ENCODE measurements at places on chromosomes 7 and 10.

GRCh38 chr7:155373359-155374273 lies 75.9 kb downstream of the INSIG1 start:
- peak; percentile 51 for DNase-seq

DNA sequence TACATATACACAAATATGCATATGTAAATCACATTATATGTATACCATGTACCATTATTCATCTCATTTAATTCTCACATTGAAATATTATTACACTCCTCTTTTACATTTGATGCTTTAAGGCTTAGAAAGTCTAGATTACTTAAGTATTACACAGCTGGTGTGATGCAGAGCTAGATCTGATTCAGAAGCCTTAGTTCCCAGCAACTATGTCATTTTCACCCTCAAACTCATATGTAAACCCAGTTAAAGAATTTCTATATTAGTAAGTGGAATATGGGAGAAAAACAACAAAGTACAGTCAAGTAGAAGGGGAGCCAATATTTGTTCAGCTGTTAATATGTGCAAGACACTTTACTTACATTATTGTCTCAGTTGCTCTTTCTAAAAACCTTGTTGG lies 74.3 kb upstream of the CSTF2T start:
- no peak for DNase-seq

DNA sequence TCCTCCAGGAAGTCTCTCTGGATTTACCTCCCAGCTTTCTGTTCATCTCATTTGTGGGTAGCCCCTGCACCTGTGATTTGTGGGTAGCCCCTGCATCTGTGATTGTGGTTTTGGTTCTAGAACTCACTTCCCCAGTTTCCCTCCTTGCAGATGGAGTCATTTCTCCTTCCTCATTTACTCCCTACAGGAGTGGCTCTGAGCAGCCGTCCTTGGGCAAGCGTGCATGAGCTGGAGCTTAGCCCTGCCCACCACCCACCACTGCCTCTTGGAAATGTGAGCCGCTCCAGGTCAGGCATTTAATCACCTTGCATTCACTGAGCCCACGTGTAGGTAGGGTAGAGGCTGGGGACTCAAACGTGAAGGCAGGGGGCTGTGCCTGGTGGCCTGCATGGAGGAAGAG lies 8.2 kb downstream of the COL26A1 start:
- DNase-seq: no peak

GRCh38 chr10:31395695-31396094 lies 76.7 kb downstream of the ZEB1 start:
- DNase-seq: no peak

DNA sequence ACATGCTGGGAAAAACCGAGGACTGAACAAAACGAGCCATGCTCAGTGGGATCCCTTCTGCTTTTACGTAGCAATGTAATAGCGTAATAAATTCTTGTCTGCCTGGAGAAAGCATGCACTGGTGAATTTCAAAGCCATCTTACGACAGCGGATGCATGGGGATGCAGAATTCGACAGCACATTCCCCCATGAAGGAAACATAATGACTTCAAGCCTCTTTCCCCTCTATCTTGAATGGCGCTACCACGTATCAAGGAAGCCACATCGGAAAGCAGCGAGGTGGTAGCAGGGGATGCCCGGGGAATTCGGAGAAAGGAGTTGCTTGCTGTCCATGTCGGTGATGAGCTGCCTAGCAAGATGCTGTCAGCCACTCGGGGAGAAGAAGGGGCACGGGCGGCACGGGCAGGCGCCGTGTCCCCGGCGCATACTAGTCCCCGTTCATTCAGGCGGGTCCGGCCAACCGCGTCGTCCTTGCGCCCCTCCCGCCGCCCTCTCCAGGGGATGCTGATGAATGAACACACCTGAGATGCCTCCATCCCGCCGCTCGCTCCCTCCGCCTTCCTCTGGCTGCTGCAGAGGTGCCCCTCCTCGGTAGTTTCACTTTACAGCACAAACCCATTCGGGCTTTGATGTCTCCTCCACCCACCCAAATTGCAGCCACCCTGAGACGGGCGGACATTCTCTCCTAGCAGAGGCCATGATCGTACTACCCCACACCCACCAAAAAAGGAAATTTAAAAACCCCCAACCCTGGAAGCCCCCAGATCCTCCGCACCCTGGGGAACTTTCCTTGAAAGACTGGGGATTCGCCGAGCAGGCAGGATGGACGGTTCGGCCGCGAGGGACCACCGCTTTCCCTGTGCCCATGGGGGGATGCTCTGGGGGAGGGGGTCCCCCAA lies 644 bp downstream of the SORBS1 start:
- peak; percentile 65 for DNase-seq

DNA sequence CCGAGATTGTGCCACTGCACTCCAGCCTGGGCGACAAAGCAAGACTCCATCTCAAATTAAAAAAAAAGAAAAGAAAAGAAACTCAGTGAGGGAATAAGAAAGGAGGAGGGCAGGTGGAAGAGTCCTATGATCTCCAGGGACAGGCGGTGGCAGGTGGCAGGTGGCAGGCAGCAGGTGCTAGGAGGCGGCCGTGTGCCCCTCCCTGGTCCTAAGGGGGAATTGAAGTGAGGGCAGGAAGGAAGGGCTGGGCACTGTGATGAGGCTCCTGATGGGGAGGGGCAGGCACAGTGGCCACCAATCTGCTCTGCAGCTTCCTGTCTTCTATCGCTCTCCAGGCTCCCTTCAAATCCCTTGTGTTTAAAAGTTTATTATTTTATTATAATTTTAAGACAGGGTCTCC lies 41.2 kb upstream of the UBE3C start:
- no peak for DNase-seq

GRCh38 chr7:140315498-140316164 lies 82.7 kb downstream of the SLC37A3 start:
- DNase-seq: no peak

DNA sequence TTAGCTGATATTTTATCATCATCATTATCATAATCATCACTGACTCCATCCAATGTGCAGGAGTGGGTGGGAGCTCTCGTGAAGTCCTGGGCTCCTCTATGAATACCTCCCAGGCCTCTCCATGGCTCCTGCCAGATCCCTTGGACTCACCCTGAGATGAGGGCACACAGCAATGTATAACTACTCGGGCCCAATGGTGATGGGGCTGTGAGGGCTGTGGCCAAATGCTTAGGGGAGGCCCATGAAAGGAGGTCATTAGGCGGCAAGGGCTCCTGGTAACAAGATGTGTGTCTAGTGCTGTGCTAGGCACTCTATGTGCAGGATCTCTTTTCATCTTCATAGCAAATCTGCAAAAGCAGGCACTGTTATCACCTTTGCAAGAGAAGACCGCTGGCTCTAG lies 270.9 kb downstream of the GLRX3 start:
- no peak for DNase-seq

GRCh38 chr7:2688409-2689342 lies 674 bp downstream of the AMZ1 start:
- peak; percentile 53 for DNase-seq

DNA sequence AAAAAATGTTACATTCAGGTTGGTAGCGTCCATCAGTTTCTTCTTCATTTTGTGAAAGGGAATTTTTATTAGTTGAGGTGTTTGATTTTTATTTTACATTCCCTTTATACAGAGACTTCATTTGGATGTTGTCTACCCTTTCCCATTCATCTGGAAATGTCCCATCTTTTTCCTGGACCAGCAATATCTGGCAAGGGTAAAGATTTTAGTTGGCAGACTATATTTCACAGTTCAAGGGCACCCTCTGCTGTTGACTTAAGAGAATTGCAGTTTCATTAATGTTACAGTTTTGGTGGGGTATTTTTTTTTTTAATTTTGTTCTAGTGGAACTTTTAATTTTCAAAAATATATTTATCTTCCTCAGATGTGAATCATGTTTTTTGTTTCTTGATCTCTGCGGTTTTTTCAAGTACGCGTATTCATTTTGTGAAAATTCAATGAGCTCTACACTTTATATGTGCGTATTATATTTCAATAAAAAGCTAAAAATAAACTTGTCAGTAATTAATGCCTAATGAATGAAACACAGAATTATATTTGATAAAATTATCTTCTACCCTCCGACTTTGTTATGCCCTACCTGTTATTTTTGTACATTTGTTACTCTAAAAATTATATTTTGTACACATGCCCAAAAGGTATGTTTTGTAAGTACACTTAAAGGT lies 97.9 kb upstream of the KLF14 start:
- DNase-seq: no peak

Data from WTC11 (cell line).